ENCODE measurements at places on chromosomes 5 and 9. TPM values are rescaled to one million over a fixed set of nuclear protein-coding genes. Genes with fewer than 3 reads are reported as not detected.

PLPPR1 gene
- 0.66 TPM for total RNA-seq

TAF11L8 gene
- total RNA-seq, result not detected

SLC6A7 gene
- total RNA-seq, result 0.15 TPM

ZFP37 gene
- total RNA-seq, result 6.4 TPM

NR2F1-AS1 gene
- 17.4 TPM for total RNA-seq

CTSV gene
- 2.0 TPM for total RNA-seq

OGN gene
- 17.7 TPM for total RNA-seq

NKD2 gene
- not detected for total RNA-seq

SPATA31D4 gene
- total RNA-seq, result not detected

SPINK7 gene
- not detected for total RNA-seq

CAVIN4 gene
- 0.33 TPM for total RNA-seq

SLU7 gene
- 77.0 TPM for total RNA-seq

INSL4 gene
- not detected for total RNA-seq

XPA gene
- total RNA-seq, result 15.4 TPM

PCDHA5 gene
- total RNA-seq, result 0.66 TPM

PFN3 gene
- total RNA-seq, result not detected

SPATA31C1 gene
- total RNA-seq, result not detected

KIF24 gene
- 2.6 TPM for total RNA-seq

Measured in breast epithelium (tissue), 4 donors.